ENCODE measurements at places on chromosomes 12 and 14. TPM values are rescaled to one million over a fixed set of nuclear protein-coding genes. Genes with fewer than 3 reads are reported as not detected.

DNA sequence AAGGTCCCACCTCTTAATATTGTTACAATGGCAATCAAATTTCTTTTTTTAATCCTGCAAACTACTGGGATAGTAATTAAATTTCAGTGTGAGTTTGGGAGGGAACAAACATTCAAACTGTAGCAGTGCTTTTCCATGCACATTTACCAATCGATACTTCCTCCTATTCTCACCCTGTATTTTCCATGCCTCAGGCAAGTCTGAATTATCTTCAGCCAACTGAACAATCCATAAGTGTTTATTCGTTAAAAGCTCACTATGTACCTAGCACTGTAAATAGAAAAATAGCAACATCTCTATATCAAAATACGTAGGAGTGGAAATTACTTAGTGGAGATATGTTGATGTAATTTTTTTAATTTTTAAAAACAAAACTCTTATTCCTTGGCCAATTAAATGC, 43.5 kb downstream of the CCDC177 start:
- no peaks in the 10 kb centered on the region for H3K4me1 ChIP-seq
- H3K36me3 ChIP-seq: no peaks in the 10 kb centered on the region
- H3K27ac ChIP-seq: no peak overlapping the region
- DNase-seq: no peak
- H3K27me3 ChIP-seq: peaks cover 17% of the 10 kb centered on the region

Gene CACNA1C
- total RNA-seq: 0.27 TPM

Gene RIMBP2
- total RNA-seq: not detected

DNA sequence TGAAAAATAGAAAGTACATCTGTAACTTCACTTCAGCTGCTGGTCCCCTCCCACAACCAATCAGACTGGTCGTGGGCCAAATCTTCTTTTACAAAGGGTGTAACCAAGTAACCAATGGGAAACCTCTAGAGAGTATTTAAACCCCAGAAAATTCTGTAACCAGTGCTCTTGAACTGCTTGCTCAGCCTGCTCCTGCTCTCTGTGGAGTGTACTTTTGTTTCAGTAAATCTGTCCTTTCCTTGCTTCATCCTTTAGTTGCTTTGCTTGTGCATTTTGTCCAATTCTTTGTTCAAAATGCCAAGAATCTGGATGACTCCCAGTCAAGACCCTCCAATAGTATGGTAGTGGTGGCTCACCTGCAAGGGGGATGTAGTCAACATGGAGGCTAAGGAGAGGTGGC, 489.1 kb downstream of the FUT8 start:
- H3K36me3 ChIP-seq: peaks cover 15% of the 10 kb centered on the region
- no peak for DNase-seq
- H3K4me1 ChIP-seq: peaks cover 4% of the 10 kb centered on the region

Gene PZP
- total RNA-seq: not detected

DNA sequence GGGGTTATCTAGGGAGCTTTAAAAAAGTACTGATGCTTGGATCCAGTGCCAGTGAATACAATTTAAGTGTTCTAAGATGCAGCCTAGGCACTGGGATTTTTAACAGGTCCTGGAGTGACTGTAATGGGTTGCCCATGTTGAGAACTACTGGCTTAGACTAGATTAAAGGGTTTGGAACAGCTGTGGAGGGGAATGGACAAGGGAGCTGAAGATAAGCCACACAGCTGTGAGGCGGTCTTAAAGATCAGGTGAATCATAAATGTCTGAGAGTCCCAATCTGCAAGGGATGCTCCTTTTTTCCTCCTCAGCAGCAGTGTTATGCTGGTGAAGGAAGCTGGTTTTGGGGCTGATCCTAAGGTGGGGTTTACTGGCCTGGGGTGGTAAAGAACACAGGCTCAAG, 35.5 kb upstream of the FRMD6 start:
- no peak for DNase-seq
- H3K4me1 ChIP-seq: no peaks in the 10 kb centered on the region
- no peak overlapping the region for H3K27ac ChIP-seq
- no peak overlapping the region for H3K4me3 ChIP-seq

Gene SCN8A
- 0.26 TPM for total RNA-seq

Gene LUM
- total RNA-seq: not detected

DNA sequence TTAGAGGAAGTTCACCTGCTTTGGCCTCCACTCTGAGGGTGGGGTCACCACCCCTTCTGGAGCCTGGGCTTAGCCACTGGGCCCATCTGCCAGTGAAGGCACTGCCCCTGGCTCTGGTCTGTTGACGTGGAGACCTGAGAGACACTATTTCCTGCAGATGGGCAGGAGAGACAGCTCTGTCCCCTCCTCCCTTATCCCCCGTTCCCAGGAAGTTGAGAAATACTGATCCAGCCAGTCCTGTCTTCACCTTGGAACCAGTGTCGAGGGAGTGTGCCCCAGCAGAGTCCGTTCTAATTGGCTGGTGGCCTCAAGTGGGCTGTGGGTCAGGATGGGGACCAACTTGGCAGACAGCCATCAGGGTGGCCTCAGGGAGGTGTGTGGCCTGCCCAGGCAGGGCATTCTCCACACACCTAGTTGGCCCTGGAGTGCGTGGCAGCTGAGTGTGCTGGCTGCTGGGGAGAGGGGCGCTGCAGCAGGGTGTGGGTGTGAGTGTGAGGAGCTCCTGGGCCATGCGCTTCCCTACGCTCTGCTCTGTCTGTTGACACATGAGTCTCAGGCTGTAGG, 25.4 kb downstream of the CLSTN3 start:
- no peak for DNase-seq
- H3K36me3 ChIP-seq: peaks cover 18% of the 10 kb centered on the region

GRCh38 chr14:40164083-40164482, 731.9 kb upstream of the FBXO33 start:
- H3K36me3 ChIP-seq: no peaks in the 10 kb centered on the region
- H3K4me1 ChIP-seq: no peaks in the 10 kb centered on the region
- H3K27ac ChIP-seq: no peak overlapping the region
- H3K27me3 ChIP-seq: peaks cover 1% of the 10 kb centered on the region
- H3K4me3 ChIP-seq: no peak overlapping the region

Gene BCL11B
- 43.5 TPM for total RNA-seq

DNA sequence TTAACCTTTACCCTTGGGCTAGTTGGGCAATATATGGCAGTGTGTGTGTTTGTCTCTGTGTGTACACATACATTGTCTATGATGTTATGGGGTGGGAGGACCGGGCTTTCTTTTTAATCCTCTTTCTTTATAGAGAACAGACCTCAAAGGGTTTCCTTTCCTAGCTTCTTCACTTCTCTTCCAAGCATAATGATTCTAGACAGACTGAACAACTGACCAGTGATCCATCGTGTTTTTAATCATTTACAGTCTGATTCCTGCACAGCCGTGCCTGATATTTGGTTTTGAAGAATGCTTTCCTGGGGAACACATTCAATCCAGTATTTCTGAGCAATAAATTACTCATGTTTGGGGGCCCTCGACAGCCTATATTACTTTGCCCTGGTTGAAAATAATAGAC, 481.1 kb upstream of the DCN start:
- H3K36me3 ChIP-seq: no peaks in the 10 kb centered on the region
- DNase-seq: no peak
- H3K4me3 ChIP-seq: no peak overlapping the region
- H3K27me3 ChIP-seq: no peaks in the 10 kb centered on the region
- no peaks in the 10 kb centered on the region for H3K4me1 ChIP-seq
- H3K27ac ChIP-seq: no peak overlapping the region

DNA sequence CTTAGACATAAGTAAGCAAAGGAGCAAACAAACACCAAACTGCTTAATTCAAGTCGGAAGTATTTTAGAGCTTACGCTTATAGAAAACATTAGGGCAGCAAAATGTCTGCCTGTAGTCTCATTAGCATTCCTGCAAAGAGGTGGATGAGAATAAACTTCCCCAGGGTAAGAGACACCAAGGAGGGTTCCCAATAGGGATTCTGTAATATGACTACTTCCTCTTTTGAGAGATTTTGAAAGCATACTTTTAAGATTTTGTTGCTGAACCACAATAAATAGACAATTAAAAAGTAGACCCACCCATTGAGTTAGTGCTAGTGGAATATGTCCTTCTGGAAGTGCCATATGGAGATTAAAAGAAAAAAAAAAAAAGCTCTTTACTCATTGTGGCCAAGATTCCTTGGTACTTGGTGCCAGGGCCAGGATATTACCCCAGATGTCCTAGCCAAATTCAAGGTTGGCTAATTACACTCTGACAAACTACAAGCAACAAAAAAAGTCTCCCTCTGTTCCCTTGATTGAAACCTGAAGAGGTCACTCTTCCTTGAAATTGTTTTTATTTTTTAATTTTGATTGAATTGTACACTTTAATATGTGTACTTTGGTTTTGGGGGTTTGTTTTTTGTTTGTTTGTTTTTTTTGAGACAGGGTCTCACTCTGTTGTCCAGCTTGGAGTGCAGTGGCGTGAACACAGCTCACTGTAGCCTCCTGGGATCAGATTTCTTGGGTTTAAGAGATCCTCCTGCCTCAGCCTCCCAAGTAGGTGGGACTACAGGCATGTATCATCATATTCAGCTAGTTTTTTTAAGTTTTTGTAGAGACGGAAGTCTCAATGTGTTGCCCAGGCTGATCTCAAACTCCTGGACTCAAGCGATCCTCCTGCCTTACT, 8.7 kb downstream of the CLIP1 start:
- DNase-seq: no peak
- peaks cover 14% of the 10 kb centered on the region for H3K36me3 ChIP-seq
- peaks cover 34% of the 10 kb centered on the region for H3K4me1 ChIP-seq
- H3K27ac ChIP-seq: peak overlapping the region; percentile 91
- no peaks in the 10 kb centered on the region for H3K27me3 ChIP-seq

Gene KLRC3
- not detected for total RNA-seq

Gene GSKIP
- 23.7 TPM for total RNA-seq

Gene KLRK1
- total RNA-seq: not detected

Gene COX8C
- total RNA-seq: not detected

DNA sequence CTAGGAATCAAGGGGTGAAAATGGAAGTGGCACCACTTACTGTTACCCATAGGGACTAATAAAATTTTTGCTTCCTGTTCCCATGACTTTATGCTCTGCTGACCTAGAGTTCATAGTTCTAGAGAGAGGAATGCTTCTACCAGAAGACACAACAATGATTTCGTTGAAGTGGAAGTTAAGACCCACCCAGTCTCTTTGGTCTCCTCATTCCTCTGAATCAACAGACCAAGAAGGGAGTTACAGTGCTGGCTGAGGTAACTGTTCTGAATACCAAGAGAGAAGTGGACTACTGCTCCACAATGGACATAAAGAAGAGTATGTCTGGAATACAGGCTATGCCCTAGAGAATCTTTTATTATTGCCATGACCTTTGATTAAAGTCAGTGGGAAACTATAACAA, 23.5 kb upstream of the DYRK2 start:
- H3K4me3 ChIP-seq: no peak overlapping the region
- peaks cover 13% of the 10 kb centered on the region for H3K36me3 ChIP-seq
- no peak for DNase-seq
- peaks cover 15% of the 10 kb centered on the region for H3K4me1 ChIP-seq
- no peaks in the 10 kb centered on the region for H3K27me3 ChIP-seq

- H3K27ac ChIP-seq: no peak overlapping the region
- peaks cover 5% of the 10 kb centered on the region for H3K27me3 ChIP-seq
- H3K36me3 ChIP-seq: no peaks in the 10 kb centered on the region
- no peak for DNase-seq
Measured at GRCh38 chr14:58629281-58629680, 8.5 kb upstream of the DACT1 start.

Gene SLC10A1
- total RNA-seq: not detected

GRCh38 chr14:68935761-68936214, 43.3 kb downstream of the ACTN1 start:
- DNase-seq: no peak
- no peaks in the 10 kb centered on the region for H3K27me3 ChIP-seq
- H3K36me3 ChIP-seq: no peaks in the 10 kb centered on the region
- no peak overlapping the region for H3K4me3 ChIP-seq
- H3K27ac ChIP-seq: no peak overlapping the region

GRCh38 chr14:69154779-69155178, 1.9 kb upstream of the DCAF5 start:
- H3K4me1 ChIP-seq: peaks cover 21% of the 10 kb centered on the region
- no peak for DNase-seq
- H3K27me3 ChIP-seq: peaks cover 53% of the 10 kb centered on the region
- H3K27ac ChIP-seq: no peak overlapping the region

Gene TSHR
- 0.47 TPM for total RNA-seq

GRCh38 chr12:82870771-82871377, 184.2 kb downstream of the TMTC2 start:
- no peaks in the 10 kb centered on the region for H3K27me3 ChIP-seq
- no peaks in the 10 kb centered on the region for H3K4me1 ChIP-seq
- H3K4me3 ChIP-seq: no peak overlapping the region
- no peak overlapping the region for H3K27ac ChIP-seq
- H3K36me3 ChIP-seq: no peaks in the 10 kb centered on the region

Gene TEDC1
- 46.1 TPM for total RNA-seq

DNA sequence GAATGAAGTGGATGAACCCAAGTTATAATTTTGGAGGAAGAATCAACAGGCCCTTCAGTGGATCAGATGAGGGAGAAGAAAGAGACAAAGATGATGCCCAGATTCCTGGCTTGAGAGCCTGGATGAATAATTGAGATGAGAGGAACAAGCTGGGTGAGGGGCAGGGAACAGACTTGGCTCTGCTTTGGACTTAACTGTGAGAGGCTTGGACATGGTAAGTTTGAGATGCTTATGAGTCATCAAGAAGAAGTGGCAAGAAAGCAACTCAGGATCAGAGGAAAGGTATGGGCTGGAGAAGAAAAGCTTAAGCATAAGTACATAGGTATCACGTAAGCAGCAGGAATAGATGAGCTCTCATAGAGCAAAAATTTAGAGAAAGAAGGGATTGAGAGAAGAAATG, 55.3 kb downstream of the FIGNL2 start:
- no peak for DNase-seq
- no peak overlapping the region for H3K4me3 ChIP-seq
- H3K27ac ChIP-seq: no peak overlapping the region
- H3K4me1 ChIP-seq: no peaks in the 10 kb centered on the region
- H3K36me3 ChIP-seq: no peaks in the 10 kb centered on the region

Gene MYL2
- not detected for total RNA-seq

- H3K4me3 ChIP-seq: no peak overlapping the region
- DNase-seq: no peak
- H3K27me3 ChIP-seq: peaks cover 8% of the 10 kb centered on the region
- no peak overlapping the region for H3K27ac ChIP-seq
- no peaks in the 10 kb centered on the region for H3K36me3 ChIP-seq
Measured at GRCh38 chr14:59803052-59803540, 67.5 kb downstream of the RTN1 start.

GRCh38 chr12:113244478-113244958, 23.3 kb downstream of the TPCN1 start:
- DNase-seq: no peak
- H3K27me3 ChIP-seq: no peaks in the 10 kb centered on the region
- H3K4me3 ChIP-seq: peak overlapping the region; percentile 32
- peaks cover 18% of the 10 kb centered on the region for H3K4me1 ChIP-seq

Gene B4GALNT3
- total RNA-seq: 8.6 TPM

DNA sequence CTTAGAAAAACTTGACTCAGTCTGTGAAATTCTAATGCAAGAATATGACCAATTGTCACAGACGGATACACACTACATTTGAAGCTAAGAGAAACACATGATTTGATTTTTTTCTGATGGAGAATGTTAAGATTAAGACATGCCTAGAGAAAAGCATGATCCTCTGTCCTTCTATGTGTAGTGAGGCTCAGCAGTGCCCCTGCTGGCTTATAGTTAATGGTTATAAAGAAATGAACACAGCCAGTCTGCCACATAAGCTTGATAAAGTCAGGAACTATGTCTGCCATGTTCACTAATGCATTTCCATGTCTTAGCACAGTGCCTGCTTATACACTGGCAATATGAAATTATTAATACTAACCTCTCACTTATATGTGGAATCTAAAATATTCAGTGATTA, 168.1 kb upstream of the DAAM1 start:
- H3K27ac ChIP-seq: no peak overlapping the region
- no peak overlapping the region for H3K4me3 ChIP-seq
- no peaks in the 10 kb centered on the region for H3K4me1 ChIP-seq
- no peaks in the 10 kb centered on the region for H3K36me3 ChIP-seq
- H3K27me3 ChIP-seq: peaks cover 3% of the 10 kb centered on the region

Measured in activated T-helper 1 cell treated with anti-CD3 and anti-CD28 coated beads, Interleukin-12 subunit alpha, Interleukin-12 subunit beta, Interleukin-2, Interleukin-4 antibody, amounts not matched to agents 30 ng/mL and 10 ng/mL and 1 ng/mL, durations not matched to agents 14 hours and 24 hours and 36 hours (primary cell).